ENCODE measurements at places on chromosomes 12 and 14.

- no peak for DNase-seq
Observed at GRCh38 chr12:95216711-95217376, 423 bp downstream of the FGD6 start.

GRCh38 chr12:94762943-94763342 is 112.6 kb upstream of the TMCC3 start:
- no peak for DNase-seq

- DNase-seq, result no peak
Observed at GRCh38 chr14:81392052-81392451, 8.1 kb downstream of the STON2 start.

DNA sequence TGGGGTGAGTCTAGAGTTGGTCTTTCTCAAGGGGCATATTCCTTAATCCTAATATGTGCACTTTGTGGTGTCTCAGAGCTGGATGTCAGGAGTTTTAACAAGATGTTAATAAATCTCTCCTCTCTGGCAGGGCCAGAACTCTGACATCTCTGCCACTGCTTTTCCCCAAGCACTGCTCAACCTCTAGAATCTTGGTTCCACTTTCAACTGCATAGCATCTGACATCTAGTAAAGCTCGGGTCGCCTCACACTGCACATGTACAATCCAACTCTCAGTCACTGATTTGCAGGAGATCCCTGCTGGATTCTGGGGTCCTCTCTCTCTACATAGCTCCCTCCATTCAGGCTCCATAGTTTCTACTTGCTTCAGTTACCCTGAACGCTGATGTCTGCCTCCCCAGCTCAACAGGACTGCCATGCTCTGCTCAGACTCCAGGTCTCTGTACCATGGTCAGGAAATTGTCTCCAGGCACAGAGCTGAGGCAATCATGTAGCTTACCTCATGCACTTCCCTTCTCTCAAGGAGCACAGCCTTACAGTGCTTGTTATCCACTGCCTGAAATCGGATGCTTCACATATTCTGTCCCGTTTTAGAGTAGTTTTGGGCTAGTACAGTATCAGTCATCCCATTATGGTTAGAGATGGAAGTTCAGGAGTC is 1.6 kb downstream of the PTCSC3 start:
- DNase-seq, result no peak

DNA sequence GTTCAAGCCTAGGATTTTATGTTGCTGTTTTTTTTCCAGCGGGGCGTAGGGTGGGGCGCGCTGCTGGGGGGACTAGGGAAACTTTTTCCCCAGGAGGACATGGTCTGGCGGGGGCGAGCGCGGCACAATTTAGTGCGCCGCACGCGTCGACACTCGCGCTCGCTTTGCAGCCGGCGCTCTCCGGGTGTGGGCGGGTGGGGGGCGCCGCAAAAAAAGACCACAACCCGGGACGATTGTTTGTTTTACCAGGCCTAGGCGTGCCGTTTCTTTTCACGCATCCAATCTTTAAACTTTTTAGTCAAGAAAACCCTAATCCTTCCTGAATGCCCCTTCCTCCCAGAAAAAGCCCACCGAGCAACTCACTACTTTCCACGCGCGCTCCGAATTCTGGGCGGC is 865 bp upstream of the ZFP36L1 start:
- no peak for DNase-seq

DNA sequence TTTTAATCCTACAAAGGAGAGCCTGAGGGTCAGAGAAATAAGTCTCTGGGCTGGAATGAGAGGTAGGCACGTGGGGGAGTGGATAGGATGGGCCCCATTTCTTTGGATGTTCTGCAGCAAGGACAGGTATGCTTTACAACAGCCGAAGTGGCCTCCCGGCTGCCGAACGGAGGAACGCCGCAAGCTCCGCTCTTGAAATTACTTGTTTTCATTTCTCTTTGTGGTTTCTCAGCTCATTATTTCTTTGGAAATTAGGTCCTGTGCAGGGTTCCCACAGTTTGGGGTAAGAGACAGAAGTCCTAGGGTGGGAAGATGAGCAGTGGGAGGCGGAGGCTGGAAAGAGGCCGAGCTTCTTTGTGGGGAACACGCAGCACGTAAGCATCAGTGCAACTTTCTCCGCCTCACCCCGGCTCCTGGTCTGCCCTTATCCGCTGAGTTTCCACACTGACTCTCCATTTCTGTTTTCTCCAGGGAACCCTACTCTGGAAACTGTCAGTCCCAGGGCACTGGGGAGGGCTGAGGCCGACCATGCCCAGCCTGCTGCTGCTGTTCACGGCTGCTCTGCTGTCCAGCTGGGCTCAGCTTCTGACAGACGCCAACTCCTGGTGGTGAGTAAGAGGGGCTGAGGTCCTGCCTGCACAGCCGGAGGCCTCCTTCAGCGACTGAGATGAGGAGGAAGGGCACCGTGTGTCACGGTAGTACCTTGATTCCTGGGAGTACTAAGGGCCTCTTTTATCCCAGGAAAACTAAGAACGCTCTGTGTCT is 2.0 kb downstream of the WNT5B start:
- DNase-seq, result no peak

DNA sequence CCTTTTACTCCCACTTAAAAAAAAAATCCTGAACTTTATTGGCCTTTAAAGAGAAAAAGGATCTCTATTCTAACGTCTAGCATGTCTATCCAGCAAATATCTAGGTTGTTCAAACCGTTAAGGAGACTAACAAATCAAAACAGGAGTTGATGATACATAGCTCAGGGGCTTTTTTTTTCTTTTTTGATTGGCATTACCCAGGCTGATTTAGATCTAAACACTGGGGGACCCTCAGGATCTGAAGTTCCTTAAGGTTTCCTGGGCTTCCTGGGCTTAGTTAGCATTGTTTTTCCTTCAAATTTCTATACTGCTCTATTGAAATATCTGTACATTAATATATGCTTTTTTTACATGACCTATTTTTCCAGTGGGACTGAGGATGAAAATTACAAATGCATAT is 42.3 kb downstream of the EFCAB11 start:
- DNase-seq, result no peak

DNA sequence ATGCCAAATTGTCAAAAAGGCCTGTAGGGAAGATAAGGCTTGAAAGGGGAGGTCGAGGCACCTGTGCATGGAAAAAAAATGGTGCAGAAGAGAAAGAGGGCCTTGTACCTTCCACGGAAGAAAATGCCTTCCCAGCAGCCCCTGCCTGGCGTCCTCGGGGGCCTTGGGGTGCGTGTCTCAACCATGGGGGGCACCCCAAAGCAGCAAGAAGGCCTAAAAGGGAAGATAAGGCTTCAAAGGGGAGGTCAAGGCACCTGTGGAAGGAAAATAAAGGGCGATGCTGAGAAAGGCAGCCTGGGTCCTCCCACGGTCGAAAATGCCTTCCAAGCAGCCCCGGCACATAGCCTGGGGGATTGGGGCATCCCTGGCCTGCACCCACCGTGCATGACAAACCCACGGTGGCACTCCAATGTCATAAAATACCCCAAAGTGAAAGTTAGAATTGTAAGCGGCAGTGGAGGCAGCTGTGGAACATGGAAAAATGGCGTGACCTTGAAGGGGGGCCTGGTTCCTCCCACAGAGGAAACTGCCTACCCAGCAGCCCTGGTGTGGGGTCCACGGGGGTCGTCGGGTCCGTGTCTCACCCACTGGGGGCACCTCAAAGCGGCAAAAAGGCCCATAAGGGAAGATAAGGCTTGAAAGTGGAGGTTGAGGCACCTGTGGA is 275.0 kb downstream of the ALG10 start:
- DNase-seq, result no peak

DNA sequence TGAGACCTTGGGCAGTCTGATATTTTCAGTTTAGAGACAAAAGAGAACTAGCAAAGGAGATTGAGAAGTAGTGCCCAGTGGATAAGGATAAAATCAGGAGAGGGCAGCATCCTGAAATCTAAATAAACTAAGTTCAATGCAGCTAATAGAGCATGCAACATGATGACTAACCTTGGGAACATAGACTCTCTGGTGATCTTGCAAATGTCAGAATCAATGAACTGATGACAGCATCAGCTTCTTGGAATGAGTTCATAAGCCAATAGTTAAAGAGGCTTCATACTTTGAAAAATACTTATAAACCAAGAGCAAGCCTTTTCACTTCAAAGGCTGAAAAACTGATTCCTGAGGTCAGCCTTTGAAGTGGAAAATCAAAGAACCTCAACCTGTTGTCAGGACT is 8.2 kb downstream of the TAS2R19 start:
- DNase-seq, result no peak

- DNase-seq, result no peak
Observed at GRCh38 chr14:46248001-46248630, 403.5 kb downstream of the RPL10L start.

- DNase-seq, result no peak
Observed at GRCh38 chr12:66398931-66399910, 96.9 kb downstream of the HELB start.

- no peak for DNase-seq
Observed at GRCh38 chr12:15116086-15116485, 105.1 kb downstream of the RERG start.

GRCh38 chr12:52461693-52462092 is 9.7 kb upstream of the KRT6B start:
- DNase-seq, result no peak

DNA sequence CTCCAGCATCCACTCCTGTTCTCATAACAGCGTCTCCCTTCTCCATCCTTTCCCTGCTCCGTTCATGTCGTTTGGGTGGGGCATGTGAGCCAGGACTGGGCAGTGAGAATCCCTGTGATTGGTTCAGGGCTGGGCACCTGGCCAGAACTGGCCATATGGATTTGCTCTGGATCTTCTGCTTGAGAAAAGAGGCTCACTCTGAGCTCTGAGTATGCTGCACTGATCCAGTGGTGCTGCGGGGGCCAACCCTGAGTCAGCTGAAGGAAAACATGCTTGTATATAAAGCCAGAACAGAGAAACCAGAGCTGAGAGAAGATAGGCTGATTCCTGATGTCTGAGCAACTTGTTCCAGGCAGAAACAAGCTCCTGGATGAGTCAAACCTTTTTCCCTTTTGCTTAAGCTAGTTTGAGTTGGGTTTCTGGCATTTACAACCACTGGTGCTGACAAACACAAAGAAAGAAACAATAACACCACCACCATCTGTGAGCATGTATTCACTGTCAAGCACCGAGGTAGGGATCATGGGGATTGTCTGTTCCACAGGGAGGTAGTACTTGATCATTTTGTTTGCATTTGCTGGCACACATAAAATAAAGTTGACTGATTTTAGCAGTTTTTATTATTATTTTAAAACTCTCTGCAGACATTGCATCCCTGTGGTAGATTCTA is 14.0 kb upstream of the HPD start:
- DNase-seq, result no peak

- no peak for DNase-seq
Observed at GRCh38 chr14:103889313-103890051, 38.8 kb upstream of the TDRD9 start.

DNA sequence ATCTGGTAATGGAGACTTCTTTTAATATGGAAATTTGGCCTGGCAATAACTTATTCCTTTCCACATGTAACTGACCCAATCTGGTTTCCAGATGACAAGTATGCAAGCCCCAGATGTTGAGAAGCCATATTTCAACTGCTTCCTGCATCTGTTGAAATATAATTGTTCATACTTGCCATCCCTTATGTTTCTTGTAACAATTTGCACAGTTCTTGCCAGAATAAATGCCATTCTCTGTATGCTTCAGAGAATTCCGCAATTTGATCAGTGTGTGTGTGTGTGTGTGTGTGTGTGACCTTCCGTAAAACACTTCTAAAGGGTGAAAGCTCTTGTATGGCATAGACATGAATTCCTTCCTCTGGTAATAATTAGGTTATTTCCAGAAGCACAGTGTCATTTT is 1.8 kb upstream of the CLEC2A start:
- DNase-seq, result no peak

- no peak for DNase-seq
Observed at GRCh38 chr12:69896653-69897381, 71.8 kb downstream of the MYRFL start.

- DNase-seq, result no peak
Observed at GRCh38 chr12:93571365-93571924, 1.0 kb upstream of the SOCS2 start.

All from activated CD4-positive, CD25-positive, alpha-beta regulatory T cell treated with anti-CD3 and anti-CD28 coated beads, Interleukin-2, amount 50 U/mL, for 16 hours (primary cell).